ENCODE measurements at places on chromosomes 12 and 14. TPM values are rescaled to one million over a fixed set of nuclear protein-coding genes. Genes with fewer than 3 reads are reported as not detected.

CLEC4E gene
- not detected for total RNA-seq

DNA sequence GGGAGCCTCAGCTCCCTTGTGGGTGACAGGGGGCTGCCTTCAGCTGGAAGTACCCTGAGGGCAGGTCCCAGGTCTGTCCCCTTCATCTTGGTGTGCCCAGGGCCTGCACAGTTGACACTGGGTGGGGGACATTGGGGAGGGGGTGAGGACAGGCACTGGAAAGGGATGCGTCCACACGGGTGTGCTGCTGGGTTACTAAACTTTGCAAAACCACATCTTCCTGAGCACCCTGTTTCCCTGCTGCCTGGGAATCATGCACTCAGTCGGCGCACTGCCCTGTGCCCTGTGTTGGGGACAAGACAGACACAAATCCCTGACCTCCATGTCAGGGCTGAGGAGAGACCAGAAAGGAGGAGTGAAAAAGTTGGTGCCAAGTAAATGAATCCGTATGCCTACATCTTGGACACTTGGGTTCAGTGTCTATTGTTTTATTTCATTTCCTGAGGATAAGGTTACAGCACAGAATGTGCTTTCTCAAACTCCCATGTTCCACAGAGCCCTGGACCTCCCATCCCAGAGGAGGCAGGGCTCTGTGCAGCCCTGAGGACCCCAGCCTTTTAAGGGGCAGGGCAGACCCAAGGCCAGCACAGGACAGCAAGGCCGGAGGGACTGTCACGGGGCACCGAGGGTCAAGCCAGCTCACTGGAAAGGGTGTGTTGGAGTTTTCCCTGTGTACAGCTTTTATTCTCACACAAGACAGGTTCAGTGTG, 2.9 kb upstream of the SLC25A29 start:
- DNase-seq = no peak

RFX4 gene
- not detected for total RNA-seq

DNA sequence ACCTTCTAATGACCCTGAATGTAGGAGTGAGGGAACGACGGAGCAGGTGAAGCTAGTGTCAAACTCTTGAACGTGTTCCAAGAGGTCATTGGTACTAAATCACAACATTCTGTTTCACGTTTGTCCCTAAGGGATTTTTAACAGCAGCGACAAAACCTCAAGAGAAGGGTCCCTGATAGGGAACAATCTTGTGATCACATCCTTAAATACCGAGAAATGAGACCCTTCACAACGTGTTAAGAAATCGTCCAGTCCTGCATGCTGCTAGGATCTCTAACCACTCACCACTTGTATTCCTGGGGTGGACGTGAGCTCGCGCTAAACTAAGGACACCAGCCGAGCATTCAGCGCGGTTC, 134.1 kb upstream of the KRAS start:
- no peak for DNase-seq

DNA sequence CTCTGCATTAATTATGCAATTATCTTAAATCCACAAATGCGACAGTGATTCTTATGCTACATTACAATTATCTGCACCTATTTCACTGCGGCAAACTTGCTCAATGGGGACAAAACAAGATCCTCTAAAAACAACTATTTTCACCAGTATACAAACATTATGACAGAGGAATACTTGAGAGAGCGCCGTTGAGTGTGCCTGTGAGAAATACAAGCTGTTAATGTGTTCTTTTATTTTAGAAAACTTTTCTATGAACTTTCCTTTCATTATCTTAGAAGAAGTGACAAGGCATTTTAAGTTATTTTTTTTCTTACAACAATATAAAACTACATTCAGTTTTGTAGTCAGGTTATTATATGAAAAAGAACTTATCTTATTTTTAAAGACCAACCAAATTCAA, 1247.0 kb downstream of the FSCB start:
- DNase-seq = no peak

DNA sequence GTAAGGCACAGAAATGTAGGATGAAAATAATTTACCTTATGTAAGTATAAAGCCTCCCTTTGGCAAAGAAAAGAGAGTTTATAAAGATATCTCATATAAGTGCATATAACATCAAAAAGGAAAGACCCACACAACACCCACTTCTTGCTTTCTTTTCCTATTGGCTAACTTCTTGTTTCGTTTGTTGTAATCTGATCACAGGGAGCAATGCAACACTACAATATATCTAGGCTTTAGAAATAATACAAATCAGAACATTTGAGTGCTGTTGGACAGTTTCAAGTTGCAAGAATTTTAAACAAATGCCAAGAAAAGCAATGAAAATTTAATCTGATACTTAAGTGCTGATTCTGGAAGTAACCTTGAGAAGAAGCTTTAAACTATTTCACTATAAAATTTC, 1.3 kb downstream of the FGD6 start:
- no peak for DNase-seq

DNA sequence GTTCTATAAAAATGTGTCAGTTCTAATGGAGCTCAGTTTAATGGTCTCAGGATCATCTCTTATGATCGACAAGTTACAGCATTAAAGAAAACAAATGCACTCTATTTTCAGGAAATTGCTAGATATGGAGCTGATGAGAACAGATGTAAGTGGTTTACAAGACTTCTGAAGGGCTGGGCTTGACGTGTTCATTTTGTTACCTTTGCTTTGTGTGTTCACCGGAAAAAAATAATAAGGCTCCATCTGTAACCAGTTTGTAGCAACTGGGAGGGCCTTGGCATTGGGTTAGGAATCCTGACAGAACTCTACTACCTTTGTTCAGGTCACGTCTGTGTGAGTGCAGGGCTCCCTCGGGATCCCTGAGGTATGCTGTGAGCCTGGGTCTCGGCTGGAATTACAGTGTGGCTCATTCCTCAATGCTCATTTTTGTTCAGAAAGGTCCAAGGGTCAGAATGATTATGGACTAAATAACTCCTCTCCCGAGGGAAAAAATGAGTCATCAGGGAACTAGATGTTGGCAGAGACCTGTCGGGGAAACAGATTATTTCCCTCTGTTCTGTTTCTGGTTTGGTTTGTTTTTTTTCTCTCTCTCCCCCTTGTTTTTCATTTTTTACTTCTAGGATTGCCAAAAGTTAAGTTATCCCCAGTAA, 158.0 kb downstream of the SLC5A8 start:
- DNase-seq = no peak
